Effector memory CD4-positive, alpha-beta T cell (primary cell): ENCODE measurements at places on chromosomes 2 and 18.

DNA sequence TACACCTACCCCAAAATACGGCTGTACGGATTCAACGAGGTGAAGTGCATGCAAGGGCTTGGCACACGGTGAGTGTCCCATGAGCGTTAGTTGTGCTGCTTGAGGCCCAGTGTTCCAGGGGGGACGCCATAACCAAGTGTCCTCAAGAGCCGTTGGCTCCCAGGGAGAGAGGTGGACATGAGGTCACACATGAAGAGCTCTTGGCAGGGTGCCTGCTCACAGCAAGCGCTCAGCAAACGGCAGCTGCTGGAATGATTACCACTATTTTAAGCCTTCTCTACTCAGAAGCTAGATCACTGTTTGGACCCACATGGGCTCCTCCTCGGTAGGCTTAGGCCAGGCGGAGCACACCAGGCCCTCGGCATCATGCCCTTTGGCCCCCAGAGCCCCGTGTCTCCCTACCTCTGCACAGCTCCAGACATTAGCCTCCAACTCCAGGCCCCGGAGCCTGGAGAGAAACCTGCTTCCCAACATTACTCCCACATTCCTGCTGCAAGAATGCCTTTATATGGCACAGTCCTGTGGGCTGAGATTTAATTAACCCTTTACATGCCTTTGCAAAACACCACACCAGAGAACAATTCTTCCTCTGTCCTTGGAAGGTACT, 68.4 kb upstream of the PPP1CB start:
- DNase-seq, result no peak

DNA sequence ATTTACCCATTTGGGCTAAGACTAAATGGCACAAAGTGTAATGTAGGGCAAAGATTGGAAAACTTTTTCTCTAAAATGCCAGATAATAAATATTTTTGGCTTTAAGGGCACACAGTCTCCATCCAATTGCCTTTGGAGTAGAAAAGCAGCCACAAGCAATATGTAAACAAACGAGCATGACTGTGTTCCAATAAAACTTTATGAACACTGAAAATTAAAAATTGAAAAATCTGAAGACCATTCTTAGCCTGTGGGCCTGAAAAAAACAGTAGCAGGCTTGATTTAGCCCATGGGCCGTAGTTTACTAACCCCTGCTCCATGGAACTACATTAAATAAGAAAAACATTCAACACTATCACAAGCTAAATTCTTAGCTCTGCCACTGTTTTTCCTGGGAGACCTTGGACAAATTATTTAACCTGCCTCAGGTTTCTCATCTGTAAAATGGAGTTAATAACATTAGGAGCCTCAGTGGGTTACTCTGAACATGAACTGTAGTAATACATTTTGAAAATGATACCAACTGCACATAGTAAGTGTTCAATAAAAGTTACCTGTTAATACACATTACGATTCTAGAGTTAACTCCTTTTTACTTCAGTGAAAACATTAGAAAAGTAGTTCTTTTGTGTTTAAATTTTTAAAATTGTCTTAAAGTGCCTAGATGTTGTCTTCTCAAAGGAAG, 1.3 kb downstream of the IFIH1 start:
- DNase-seq, result no peak

- DNase-seq, result no peak
These were observed 497.2 kb upstream of the PIK3C3 start for GRCh38 chr18:41457765-41458326.

- DNase-seq, result no peak
These were observed 12.4 kb upstream of the CCDC88A start for GRCh38 chr2:55431982-55432627.

DNA sequence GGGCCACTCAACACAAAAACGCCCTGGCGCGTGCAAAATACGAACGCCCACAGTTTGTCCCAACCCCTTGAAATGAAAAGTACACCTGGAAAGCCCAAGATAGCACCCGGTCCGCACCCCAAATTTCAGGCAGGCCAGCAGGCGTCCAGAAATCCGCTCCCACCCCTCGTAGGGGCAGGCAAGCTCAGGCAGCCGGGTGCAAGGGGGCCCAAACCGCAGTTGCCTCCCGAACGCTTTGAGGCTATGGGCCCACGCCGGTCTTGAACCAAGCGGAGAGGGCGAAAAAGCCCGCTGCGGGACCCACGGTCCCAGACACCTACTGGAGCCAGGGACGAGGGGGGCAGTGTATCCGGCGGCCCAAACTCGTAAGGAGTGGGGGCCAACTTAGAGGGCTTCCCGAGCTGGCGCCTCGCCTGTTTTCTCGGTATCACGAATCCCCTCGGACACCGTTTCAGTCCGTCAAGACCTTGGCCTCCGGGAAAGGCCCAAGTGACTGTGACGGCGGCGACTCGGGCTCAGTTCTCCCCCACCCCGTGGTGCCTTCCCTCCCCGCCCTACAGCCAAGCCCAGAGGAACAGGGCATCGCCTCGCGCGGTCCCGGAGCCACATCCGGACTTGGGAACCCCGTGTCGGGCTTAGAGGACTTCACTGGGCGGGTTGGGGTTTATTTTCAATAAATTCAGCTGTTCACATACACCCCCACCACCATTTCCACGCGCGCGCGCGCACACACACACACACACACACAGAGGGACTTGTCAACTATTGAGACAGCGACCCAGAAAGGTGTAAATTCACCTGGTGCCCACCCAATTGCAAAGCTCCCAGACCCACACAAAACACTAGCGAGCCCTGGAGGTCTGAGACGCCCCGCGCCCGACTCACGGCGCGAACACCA, 6.2 kb upstream of the SATB2 start:
- DNase-seq, result no peak

DNA sequence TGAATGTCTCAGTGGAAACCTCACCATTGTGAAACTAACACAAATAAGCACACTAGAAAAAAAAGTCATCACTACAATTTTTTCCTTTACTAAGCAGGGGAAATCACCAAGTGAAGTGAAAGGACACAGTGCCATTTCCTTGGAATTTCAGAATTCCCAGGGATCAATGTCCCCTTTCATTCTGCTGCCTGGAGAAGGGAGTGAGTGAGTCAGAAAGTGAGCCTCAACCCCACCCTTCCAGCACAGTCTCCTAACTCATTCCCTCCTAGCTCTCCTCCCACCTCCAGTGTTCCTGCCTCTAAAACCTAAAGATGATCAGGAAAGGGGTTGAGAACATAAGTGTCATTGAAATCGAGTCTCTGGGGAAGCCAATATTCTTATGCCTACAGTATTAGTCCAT, 608.5 kb downstream of the RNF144A start:
- DNase-seq, result no peak

DNA sequence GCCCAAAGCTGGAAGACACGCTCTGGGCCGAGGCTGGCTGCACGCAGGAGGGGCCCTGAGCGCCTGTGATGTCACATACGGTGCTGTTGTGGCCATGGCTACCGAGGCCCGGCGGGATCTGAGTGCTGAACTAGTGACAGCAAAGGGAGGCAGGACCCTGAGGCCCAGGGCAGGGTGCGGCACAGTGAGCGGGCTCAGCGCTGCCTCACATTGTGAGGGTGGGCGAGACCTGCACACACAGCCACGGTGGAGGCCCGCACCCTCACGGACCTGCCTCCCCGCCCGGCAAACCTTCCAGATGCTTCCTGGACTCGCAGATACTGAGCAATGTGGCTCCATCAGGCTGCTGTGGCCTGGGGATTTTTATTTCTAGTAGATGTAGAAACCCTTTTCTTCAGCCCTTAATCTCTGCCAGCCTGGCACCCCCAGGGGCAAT, 133.8 kb upstream of the CTDP1 start:
- no peak for DNase-seq

GRCh38 chr2:170146784-170147183, 31.2 kb upstream of the MYO3B start:
- no peak for DNase-seq

DNA sequence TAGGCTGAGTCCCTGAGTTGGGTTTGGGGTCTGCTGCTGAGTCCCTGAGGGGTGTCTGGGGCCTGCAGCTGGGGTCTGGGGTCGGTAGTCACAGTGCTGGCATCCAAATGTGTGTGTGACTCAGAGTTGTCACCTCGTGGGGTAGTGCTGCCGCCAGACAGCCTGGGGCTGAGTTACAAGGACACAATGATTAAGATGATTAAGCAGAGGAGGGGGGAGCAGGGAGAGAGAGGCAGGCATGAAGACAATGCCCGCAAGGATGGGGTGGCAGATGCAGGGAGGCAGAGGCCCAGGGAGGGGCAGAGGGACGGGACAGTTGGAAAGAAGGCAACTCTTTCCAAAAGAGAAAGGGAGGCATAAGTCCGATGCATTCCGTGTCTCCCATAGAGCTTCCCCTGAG, 120.2 kb downstream of the CELF4 start:
- DNase-seq, result no peak

DNA sequence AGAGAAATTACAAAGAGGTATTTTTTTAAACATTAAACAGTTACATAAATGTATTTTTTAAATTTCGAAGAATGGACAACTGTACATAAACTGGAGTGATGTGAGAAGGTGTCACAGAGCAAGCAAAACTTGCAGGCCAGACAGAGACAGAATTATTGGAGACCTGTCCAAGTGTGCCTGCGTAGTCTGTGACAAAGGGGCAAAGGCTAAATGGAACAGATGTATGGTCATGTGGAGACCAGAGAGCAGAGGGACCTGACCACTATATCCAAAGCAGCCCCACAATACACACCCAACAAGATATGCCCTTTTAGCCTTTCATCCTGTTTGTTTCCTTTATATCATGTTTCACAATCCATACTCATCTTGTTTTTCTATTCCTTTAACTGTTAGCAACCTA, 225.3 kb upstream of the VWC2L start:
- DNase-seq, result no peak

DNA sequence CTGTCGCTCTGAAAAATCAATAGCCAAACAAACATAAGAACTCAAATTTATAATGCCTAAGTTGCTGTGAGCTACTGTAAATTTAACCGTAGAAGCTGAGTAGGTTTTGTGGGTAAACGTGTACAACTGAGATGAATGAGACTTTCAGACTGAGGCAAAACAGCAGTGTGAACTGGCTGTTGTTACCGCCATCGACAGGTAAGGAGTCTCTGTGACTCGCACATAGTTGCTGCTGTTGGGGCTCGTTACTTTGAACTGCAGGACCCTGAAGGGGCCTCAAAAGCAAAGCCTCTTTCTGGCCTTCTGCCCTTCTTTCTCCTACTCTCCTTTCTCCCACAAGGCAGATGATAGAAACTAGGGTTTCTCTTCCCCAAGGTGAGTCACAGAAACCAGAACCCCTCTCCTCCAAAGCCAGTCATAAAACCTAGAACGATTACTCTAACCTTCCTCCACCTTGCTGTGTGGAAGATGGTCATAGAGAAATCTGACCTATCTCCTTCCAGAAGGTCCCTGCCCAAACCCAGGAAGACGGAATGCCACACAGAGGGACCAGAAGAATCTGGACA, 101.2 kb downstream of the DLGAP1 start:
- no peak for DNase-seq

GRCh38 chr2:230823264-230823964, 41.3 kb upstream of the ITM2C start:
- no peak for DNase-seq

DNA sequence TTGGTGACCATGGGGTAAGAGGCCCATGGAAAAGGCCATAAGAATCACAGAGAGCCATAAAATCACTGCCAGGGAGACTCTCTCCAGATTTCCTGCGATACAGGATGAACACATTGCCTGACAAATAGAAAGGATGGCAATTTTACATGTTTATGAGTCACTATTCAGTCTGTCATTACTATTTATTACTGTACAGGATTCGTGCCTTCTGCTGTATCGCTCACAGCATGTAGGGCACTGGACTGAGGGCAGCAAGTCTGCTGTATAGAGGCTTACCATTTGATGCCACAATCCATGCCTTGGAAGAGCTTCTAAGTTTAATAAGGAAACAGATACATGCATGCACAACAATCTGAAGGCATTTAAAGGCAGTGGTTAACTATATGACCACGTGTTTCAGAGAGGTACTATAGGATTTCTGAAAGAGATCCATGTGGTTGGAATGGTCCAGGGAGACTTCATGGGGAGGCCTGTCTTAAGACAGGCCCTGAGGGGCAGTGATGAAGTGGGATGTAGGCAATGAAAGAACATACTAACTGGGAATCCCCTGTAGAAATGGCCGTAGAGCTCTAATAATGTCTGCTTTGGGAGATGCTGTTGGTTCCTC, 702.4 kb upstream of the RAB6C start:
- no peak for DNase-seq

- no peak for DNase-seq
These were observed 143.9 kb upstream of the DLX2 start for GRCh38 chr2:172246649-172247048.

- DNase-seq, result no peak
These were observed 113.7 kb upstream of the CREB1 start for GRCh38 chr2:207416111-207416510.

DNA sequence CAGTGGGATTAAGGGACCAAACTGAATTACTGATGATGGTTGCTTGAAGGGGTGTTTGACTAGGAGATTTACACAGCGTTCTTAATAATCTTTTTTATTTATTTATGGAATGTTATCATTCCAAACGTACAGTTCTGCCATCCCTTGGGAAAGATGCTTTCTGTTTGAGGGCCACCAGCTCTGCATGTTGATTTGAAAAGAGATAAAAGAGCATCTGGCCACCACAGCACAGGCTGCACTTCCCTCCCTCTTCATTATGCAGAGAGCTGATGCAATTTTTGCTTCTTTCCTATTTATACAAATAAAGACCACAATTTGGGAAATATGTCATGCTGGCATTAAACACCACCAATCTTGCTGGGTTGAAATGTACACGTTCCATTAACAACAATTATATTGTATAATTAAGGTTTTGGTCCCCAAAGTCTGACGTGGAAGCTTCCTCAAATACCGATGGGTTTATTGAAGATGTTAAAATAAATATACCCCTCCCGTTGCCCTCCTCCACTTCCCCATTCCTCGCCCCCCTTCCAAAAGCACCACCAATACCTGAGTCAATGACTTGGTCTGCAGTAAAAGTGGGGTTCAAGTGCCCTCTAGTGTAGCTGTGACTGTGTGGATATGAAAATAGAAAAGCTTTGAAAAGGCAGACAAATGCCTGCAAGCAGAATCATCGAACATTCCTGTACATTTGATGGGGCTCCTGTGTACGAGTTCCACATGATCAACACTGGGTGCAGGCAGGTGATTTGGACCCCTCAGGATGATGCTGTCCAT, 211.9 kb downstream of the HRH4 start:
- DNase-seq, result no peak

GRCh38 chr18:36513556-36513955, 216.0 kb downstream of the FHOD3 start:
- DNase-seq, result no peak

GRCh38 chr18:30491815-30492551, 550.6 kb downstream of the DSC3 start:
- DNase-seq, result no peak

GRCh38 chr18:46278481-46279465, 174.6 kb downstream of the HAUS1 start:
- no peak for DNase-seq
